SK-N-SH treated with all-trans-retinoic acid at 6 μM for 48 hours (cell line): ENCODE measurements at places on chromosomes 4 and X.

GRCh38 chrX:18291006-18291545 is 63.4 kb downstream of the SCML2 start:
- ATAC-seq = no peak

GRCh38 chr4:148305751-148306150 is 136.5 kb downstream of the NR3C2 start:
- ATAC-seq = no peak

GRCh38 chrX:17547658-17548057 is 172.7 kb downstream of the NHS start:
- ATAC-seq = peak; percentile 82

DNA sequence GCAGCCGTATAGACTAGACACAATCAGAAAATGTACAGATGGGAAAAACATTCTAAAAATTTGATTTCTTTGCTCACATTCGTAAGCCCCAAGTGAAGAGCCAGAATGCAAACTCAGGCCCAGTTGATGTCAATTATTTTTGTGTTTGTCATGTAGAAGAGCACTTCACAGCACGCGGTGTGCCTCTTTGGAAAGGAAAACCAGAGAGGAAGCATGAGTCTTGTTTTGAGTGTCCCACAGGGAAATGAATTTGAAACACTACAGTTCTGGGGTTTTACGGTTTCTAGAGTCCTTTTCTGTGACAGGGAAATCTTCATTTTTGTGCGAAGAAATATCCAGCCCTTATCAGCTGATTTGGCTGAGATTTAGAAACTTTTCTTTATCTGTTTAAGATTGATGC is 554.6 kb upstream of the BOD1L1 start:
- ATAC-seq = no peak

DNA sequence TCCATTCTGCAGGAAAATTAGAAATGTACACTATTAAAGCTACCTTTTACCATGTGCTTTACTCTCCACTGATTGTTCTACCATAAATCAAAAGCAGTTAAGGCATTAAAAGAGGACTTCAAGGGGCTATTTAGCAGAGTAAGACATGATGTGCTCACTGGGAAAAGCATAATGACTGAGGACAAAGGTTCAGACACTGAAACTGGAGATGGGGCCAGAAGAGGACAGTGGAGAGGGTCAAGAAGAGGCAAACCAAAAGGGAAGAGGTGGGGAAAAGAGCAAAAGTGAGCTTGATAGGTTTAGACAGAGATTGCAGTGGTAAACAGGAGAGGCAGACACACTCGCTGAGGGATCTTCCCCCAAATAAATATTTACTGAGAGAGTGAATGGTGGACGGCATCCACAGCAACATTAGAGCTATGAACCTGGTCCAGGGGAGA is 23.8 kb downstream of the SH3RF1 start:
- no peak; the same call in 2 of the 3 replicates for ATAC-seq

DNA sequence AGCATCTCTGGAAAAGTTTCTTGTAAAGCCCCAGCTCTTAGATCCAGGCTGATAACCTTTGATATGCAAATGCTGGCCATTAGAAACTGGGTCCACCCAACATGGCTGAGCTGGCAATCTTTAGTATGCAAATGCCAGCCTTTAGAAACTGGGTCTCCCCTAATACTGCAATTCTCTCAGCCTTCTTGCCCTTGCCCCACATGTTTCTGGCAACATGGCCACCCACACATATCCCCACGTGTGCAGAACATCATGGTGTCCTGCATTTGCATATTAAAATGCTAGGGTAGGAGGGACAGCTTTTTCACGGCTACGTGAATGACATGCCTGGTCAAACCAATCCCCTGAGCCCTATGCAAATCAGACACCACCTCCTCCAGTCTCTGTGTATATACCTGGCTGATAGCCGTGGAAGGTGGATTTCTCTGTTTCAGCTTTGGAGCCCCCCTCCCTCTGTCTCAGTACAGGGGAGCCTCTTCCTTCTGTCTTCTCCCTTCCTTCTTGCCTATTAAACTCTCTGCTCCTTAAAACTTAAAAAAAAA is 344.0 kb upstream of the NWD2 start:
- no peak for ATAC-seq

DNA sequence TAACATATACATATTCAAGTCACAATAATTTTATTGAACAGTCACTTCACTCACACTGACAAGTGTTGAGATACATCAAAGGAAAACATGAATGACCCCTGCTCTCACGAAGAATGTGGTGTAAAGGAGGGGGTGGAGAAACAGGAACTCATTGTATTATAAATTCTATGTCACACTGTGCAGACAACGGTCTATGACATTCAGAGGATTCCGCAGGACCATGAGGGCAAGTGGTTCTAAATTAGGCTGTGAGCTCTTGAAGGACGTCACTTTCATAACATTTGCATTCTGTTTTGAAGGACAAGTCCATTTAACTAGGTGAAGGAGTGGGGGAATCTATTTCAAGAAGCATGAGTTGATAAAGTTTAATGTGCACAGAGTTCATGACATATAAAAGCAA is 415.2 kb upstream of the HS3ST1 start:
- ATAC-seq = no peak

- no peak for ATAC-seq
These were observed 1039.7 kb downstream of the RAPGEF2 start for GRCh38 chr4:160142579-160142978.

GRCh38 chr4:1058997-1059665 is 47.7 kb downstream of the FGFRL1 start:
- ATAC-seq = peak; percentile 31

GRCh38 chrX:79176028-79176427 is 31.5 kb downstream of the GPR174 start:
- ATAC-seq = no peak

DNA sequence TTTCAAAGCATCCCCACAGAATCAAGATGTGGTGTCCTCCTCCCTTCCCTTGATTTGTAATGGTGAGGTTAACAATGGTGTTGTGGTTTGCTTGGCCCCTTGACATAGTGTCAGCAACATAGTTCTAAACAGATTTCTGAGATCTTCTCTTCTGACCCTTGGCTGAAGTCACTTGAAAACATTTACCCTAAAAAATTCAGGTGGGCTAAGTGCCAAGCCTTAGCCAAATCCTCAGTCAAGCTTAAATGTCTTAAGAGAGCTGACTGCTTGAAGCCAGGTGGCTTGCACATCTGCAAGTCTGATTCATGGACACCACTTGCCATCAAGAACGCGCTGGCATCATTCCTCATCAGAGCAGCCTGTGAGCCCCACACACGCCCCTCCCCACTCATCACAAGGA is 173.2 kb downstream of the MGST2 start:
- ATAC-seq = no peak

DNA sequence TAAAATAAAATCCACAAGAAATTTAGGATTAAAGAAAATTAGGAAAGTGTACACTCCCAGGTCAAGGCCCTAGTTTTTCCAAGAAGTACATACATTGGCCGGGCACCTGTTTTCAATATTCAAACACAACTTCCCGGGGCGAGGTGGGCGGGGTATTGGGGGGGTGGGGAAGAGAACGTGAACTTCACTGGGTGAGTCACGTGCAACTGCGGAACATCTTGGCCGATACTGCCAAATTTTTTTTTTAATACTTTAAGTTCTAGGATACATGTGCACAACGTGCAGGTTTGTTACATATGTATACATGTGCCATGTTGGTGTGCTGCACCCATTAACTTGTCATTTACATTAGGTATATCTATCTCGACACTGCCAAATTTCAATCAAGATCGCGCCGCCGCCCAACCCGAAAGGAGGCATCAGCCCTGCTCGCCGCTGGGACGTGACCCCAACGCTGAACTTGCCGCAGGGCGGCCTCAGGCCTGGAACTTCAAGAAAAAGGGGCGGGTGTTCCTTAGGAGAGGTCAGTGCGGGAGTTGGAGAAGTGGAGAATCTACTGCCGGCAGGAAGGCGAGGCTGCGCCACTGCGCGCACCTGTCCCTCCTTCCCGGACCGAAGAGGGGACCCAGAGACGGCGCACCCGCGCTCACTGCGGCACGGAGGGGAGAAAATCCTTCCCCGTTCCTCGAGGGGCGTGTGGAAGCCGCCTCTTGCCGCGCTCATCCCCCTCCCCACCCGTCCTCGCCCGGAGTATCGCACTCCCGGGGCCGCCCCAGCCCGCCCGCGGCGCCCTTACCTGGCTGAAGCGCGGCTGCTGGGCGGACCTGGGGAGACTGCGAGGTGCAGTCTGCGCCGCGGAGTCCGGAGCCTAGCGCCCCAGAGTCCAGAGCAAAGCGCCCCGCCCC is at the start of gene TEC:
TEC (minus strand) TSS at position 883 of the 905 bp plus-strand sequence. CDS start 41,224 bp downstream, outside the sequence.
- ATAC-seq = peak; percentile 82

DNA sequence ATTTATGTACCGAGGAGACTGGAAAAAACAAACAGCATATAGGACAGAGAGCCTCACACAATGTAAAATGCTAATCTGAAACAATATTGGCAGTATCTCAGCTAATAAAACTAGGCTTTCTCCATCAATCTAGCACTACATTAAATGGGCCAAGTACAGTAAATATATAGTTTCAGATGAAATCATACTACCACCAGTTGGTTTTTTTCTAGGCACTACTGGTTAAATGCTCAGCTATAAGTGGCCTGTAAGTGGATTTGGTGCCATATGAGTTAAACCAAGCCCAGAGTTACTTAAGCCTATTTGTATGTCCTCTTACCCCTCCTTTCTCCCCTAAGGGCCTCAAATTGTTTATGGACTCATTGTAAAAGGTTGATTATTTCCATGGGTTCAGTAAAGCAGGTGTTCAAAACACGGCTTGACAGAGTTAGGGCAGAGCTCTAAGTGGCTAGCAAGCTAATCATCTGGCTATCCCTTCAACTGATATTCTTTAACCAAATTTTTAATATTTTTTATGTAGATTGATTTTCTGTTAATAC is 57.5 kb downstream of the FAM13A start:
- ATAC-seq = no peak

- ATAC-seq = no peak
These were observed 110.3 kb upstream of the ZXDB start for GRCh38 chrX:57481514-57481913.

GRCh38 chr4:121582296-121582695 is 114.5 kb downstream of the ANXA5 start:
- ATAC-seq = no peak

GRCh38 chr4:99986792-99987191 is 36.7 kb upstream of the H2AZ1 start:
- ATAC-seq = no peak

DNA sequence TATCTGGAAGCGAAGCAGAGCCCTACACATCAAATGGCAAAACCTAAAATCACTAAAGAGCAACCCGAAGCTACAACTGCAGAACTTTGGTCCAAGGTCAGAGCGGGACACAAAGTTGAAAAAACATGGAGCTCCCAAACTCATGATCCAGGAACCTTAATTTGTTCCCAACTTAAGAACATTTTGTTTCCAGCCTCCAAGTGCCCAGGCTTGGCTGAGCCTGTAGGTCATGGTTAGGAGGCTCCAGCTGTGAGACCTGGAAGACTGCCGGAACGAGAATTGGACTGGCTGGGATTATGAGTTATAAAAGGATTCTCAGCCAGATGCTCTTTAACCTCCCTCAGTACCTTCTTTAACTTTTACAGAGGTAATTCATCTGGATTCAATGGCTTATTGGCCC is 349.1 kb upstream of the DDX53 start:
- no peak for ATAC-seq

- no peak for ATAC-seq
These were observed 30.2 kb upstream of the SYTL5 start for GRCh38 chrX:37976153-37976552.

DNA sequence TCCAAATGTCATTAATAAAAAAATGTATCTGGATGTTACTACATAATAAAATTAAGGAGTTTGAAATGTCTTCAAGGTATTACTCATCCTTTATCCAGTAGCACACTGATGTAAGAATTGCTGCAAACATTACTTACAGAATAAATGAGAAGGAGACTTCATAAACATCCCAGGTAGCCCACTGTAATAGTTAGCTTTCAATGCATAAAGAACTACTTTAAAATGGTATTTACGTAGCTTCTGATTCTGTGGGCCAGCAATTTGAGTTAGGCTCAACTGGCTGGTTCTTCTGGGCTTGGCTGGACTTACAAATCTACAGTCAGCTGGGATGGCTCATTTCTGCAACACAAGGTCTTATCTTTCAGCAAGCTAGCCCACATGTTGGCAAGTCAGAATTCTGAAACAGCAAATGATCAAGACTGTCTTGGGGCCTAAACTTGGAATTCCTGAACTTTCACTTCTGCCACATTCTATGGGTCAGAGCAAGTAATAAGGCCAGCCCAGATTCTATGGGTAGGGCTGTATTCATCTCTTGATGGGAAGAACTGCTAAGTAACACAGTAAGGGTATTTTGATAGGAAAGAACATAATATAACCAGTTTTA is 522.5 kb downstream of the IQCM start:
- no peak for ATAC-seq
